ENCODE measurements at places on chromosomes 4 and X.

GRCh38 chr4:52862639-52863161 is 583 bp downstream of the RASL11B start:
- DNase-seq: no peak

DNA sequence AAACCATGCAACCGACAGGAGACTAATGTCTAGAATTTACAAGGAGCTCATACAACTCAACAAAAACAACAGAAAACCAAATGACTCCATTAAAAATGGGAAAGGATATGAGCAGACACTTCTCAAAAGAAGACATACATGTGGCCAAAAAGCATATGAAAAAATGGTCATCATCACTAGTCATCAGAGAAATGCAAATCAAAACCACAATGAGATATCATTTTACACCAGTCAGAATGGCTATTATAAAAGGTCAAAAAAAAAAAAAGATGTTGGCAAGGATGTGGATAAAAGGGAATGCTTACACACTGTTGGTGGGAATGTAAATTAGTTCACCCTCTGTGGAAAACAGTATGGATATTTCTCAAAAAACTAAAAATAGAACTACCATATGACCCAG is 50.5 kb upstream of the CHRDL1 start:
- no peak for DNase-seq

DNA sequence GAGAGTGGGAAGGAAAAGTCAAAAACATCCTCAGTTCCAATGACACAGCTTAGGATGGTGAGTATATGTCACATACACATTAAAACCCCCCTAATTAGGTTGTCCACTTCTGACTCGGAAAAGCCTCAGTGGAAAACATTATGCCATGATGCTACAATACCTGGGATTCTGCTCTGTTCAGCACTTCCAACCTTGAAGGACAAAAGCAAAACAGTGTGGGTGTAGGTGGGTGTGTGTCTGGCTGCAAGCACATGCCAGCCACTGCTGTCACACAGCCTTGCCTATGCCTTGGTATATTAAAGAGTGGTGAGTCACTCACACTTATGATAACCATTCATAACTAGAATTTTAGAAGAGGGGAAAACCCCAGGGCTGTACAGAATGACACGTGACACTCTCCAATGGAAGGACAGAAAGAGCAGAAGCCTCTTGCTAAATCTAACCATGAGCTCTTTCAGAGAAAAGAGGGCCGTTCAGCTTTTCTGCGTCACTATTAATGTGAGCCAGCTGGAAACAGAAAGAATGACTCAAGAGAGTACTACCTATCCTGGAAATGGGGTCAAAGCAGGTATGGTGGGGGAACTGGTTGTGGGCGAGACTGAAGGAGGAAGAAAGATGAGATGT is 159.6 kb downstream of the TET2 start:
- no peak for DNase-seq

GRCh38 chrX:346034-346813 is 27.6 kb upstream of the GTPBP6 start:
- no peak for DNase-seq

DNA sequence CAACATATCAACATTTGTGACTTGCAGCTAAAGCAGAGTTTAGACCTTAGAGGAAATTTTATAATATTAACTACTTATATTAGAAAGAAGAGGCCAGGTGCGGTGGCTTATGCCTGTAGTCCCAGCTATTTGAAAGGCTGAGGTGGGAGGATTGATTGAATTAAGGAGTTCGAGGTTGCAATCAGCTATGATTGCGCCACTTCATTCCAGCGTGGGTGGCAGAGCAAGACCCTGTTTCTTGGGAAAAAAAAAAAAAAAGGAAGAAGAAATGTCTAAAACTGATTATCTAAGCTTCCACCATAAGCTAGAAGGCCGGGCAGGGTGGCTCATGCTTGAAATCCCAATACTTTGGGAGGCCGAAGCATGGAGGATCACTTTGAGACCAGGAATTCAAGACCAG is 42.0 kb upstream of the USP9X start:
- no peak for DNase-seq

- no peak for DNase-seq
Observed at GRCh38 chr4:185287031-185287430, 77.6 kb downstream of the SNX25 start.

DNA sequence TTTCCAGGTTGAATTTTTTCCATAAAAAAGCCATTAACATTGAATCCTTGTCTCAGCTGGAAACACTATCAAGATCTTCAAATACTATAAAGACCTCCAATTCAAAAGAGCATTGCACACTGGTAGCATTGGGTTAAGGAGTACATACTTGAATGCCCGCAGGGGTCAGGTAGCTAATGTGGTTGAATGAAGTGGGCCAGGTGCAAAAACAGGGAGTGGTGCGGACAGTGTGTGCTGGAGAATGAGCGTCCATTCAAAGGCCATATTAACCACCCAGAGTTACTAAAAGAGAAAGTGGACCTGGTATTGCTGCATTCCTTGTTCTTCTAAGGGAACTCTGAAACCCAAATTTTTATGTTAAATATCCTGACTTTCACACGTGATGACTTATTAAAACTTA is 91.6 kb downstream of the NYX start:
- DNase-seq: no peak

GRCh38 chr4:118732591-118733330 is 47.6 kb downstream of the METTL14 start:
- no peak for DNase-seq

DNA sequence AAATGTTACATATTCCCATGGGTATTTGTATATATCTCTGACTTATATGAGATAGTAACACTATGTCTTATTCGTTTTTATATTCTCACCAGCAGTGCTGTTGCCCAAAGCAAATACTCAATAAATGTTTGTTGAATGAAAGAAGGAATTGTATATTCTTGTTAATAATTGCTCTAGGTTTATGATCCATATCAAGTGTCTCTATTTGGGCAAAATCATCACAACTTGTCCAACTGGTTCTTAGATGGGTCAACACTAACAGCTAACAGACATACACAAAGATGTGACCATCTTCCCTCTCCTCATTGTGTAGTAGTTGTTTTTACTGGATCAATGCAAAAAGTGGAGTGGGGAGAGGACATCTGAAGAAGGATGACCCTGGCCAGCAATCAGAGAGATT is 6.6 kb upstream of the APLN start:
- no peak for DNase-seq

GRCh38 chrX:50067435-50068284 is 133.1 kb downstream of the AKAP4 start:
- DNase-seq: no peak

- no peak for DNase-seq
Observed at GRCh38 chrX:131671735-131672134, 127.9 kb downstream of the OR13H1 start.

GRCh38 chr4:3746701-3747580 is 19.2 kb upstream of the ADRA2C start:
- no peak for DNase-seq

DNA sequence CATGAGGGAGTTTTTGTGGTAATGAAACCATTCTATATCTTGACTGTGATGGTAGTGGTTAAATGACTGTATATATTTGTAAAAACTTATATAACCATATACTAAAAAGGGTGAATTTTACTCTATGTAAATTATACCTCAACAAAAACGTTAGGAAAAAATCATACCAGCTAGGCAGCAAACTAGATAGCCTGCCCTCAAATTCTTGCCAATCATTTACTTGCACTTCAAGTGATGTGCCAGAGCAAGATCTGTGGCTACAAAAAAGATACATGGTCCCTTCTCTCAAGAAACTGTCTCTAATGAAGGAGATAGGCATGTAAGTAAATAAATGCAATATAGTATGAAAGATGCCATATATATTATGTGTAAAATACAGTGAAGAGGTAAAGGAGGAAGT is 10.0 kb upstream of the RNF128 start:
- no peak for DNase-seq

GRCh38 chr4:23814587-23814986 is 75.3 kb downstream of the PPARGC1A start:
- no peak for DNase-seq

DNA sequence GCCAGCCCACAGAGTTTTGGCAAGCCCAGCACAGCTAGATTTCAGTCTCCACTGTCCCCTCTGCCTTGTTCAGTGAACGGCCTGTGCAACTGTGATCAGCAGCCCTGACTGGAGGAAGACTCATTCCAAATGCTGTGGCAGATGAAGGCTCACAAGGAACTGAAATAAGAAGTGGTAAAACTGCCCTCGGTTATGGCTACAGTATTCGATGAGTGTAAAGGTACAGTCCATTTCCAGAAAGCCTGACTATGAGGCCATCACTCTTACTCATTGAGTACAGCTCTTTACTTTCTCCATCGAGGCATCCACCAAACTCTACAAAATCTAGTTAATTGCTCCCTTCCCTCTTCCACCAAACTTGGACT is 69.1 kb downstream of the RHOH start:
- no peak for DNase-seq

DNA sequence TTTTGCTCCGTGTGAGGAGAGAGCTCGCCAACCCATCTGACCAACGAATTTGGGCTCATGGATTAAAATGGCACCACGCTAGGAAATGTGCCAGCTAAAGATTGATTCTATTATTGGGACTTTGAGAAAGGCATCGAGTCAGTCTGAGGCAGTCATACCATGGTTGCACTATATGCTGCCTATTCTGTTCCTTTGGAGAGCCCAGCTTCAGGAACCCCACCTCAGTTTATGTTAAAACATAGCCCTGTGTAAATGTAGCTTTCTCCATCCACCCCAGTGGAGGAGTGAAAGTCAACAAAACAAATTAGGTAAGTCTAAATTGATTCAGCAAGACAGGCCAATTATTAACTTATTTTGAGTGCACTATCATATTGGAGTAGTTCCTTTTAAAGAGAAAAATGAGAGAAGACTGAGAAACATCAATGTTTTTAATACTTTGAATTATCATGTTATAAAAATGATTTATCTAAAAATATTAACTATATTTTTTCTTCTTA is 24.5 kb upstream of the ADH7 start:
- DNase-seq: no peak

DNA sequence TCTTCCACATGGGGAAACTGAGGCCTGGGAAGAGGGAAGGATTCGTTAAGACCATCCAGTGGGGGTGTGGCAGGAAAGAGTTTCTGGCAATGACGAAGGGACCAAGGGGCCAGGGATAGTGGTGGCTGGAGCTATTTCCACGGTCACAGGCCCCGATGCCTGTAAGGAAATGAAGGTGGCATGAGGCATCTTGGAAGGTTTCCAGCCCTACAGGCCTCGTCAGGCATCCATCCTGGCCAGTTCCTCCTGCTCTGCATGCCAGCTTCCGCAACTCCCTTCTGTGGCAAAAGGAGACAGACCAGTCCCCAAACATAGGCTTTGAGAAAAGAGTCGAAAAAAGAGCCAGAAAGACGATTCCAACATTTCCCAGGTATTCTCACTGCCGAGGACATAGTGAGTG is 9.2 kb upstream of the C4orf50 start:
- DNase-seq: no peak

DNA sequence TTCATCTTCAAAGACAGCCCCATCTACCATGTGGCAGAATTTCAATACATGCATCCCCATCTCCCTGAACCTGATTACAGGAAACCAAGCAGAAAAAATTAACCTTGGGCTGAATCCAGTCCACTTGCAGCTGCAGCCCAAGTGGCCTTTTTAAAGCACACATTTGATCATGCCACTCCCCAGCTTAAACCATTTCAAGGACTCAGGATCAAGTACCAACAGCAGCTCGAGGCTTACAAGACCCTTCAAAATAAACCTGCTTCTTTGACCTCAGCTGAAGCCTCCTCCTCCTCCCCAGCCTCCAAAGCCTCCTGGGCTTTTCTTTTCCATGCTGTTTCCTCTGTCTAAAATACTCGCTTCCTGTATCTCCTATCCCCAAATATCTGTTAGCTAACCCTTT is 50.7 kb upstream of the KIT start:
- no peak for DNase-seq

- no peak for DNase-seq
Observed at GRCh38 chr4:87025614-87026041, 90.8 kb downstream of the AFF1 start.

DNA sequence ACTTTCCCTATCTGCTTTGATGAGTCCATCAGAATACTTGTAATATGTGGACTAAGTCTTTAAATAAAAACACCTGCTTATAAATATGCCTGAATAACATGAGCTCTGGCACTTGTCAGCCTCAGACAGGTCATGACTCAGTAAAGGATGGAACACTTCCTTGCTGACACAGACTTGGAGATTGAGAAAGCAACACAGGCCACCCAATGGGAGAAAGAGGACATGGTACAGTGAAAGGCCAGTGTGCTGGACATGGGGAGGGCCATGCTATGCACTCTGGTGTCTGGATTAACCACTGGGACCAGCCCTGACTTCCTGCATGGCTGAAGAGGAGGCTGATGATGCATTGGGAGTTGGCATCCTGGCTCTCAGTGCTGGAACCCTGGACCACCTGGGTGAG is 149.5 kb downstream of the DHRSX start:
- DNase-seq: no peak

DNA sequence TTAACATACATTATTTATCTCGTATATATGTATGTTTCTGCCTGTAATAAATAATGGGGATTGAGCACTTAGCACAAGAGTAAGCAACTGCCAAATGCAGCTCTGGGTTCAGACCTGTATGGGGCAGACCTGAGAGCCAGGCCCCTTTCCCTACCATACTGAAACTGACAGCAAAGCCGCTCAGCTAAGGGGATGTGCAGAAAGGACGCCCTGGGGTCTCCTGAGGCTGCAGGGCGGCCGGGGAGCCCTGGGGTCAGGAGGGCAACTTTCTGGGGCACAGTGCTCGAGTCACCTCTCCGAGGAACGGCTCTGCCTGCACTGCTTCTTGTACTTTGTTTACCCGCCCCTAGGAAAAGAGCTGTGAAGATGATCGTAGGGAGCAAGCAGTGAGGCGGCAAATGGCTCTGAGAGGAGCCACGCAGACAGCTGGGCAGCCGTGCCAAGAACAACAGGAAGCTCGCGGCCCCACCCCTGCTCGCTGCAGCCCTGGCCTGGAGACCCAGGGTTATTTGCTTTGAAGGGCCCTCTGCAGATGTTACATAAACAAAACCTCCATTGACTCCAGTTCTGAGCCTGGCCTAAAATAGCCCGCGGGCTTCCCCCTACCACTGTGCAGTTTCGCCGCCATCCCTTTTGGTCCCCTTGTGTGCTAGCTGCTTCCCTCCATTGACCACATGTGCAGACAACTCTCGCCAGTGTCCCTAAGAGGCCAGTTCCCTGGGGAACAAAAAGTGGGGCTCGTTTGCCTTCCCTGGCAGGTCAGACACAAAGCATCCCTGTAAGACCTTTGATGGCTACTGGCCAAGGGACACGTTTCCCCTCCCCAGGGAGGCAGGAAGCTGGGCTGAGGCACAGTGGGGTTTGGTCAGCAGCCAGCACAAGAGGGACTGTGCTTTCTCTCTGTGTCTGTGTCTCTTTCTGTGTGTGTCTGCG is 111.3 kb upstream of the LNX1 start:
- DNase-seq: no peak

Data from activated CD8-positive, alpha-beta memory T cell treated with anti-CD3 and anti-CD28 coated beads for 1 hour (primary cell).